ENCODE measurements at places on chromosomes 5 and 9. TPM values are rescaled to one million over a fixed set of nuclear protein-coding genes. Genes with fewer than 3 reads are reported as not detected.

- no peak for DNase-seq
Measured at GRCh38 chr5:35134278-35135030, 86.7 kb upstream of the AGXT2 start.

- DNase-seq, result no peak
Measured at GRCh38 chr5:82644766-82645165, 366.6 kb upstream of the RPS23 start.

DNA sequence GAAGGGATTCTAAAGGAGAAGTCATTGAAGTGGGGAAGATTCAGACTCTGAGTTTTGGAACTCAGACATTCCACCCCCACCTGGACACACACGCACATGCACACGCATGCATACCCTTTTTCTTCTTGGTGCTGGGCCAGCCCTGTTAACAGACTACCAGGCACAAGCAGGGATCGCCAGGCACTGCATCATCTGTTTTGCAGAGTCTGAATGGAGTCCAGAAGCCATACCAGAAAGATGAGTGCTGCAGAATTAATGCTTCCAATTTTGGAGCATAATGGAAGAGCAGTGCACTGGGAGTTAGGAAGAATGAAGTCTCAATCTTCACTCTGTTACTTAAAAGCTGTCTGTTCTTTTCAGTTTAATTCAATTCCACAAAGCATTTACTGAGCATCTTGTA, 95.5 kb downstream of the PDE8B start:
- no peak for DNase-seq

- DNase-seq, result no peak
Measured at GRCh38 chr5:164475339-164475977, 970.0 kb downstream of the MAT2B start.

Gene RNF183
- not detected for total RNA-seq
